Panc1 (cell line): ENCODE measurements at places on chromosomes 5 and 9.

DNA sequence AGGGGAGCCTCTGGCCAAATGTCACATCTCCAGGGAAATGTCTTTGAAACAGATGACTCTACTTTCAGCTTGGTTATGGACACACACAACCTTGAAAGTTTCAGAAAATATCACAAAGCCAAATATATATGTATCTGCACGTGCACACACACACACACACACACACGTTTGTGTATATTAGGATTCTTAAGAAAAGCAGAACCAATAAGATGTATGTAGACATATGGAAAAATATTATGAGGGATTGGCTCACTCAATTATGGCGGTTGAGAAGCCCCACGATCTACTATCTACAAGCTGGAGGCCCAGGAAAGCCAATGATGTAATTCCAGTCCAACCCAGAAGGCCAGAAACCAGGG is 194.9 kb downstream of the PALM2AKAP2 start:
- no peak for DNase-seq

DNA sequence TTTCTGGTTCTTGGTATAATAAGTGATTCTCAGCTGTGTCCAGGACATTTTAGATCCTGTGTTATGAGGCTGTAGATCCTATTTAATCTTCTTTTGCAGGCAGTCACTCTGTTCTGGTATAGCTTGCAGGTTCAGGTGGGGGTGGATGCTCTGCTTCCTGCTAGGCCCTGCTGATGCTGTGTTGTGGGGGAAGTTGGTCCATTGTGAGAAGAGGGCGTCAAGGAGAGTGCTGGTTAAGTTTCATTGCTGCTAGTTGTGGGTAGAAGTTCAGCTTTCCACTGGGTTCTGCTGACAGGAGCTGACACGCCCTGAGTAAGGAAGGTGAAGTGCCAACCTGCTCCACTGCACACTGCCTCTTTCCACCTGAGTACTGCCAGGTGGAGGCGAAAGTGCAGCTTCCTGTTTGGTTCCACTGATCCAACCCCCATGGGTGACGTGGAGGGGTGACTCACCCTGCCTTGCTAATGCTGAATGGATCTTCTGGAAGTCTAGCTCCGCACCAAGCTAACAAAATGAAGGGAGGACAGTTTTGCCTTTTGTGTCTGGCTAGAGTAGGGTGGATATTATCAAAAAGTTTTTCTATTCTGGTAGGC is 16.3 kb downstream of the NMRK1 start:
- DNase-seq = no peak

DNA sequence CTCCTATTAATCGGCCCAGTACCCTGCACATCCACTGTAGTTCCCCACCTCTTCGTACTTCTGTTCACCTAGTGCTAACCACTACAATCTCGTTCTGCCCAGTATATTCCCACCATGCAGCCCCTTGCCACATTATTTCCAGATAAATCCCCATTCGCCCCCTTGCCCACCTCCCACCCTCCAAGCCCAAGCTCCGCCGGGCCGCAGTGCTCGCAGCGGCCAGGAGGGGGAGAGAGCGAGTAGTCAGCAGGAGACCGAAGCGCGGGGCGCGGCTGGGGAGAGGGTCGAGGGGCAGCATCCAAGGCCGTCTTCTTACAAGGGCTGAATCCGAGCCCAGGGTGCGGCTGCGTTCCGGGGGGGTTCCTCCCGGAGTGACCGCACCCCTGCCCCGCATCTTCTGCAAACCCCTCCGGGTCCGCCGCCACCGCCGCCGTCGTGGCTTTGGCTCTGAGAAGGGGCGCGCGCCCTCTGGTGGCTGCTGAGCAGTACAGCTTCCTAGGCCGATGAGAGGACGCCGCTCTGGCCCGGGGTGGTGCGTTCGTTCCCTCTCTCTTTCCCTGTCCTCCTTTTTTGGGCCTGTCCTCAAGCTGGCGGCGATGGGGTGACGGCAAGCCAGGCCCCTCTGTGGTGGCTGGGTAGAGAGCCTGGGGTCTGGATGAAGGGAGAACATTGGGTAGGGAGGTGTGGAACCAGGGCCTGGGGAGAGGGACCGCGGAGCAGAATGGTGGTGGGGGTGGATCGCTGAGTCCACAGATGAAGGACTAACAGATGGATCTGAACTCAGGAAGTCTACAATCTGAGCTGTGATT is 30.0 kb upstream of the PSD2 start:
- peak; percentile 57 for DNase-seq

GRCh38 chr5:8523501-8523900 is 654.6 kb downstream of the MTRR start:
- no peak for DNase-seq

- DNase-seq = no peak
These were observed 9.7 kb upstream of the ANKDD1B start for GRCh38 chr5:75601567-75601966.

DNA sequence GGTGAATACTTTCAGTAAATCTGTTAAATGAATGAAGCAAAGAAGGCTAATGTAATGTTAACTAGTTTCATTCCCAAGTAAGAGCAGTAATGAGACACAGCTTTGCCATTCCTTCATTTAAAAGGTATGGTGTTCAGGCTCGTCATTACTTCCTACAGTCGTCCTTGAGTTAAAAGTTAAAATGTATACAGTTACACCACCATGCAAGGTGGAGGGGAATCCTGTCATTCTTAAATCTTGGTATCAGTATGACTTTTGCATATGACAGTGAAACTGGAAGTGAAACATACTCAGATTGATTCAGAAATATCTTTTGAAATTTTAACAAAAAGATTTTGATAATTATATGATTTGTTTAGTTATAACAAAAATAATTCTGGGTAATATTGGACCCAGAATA is 25.9 kb downstream of the MTRR start:
- no peak for DNase-seq

GRCh38 chr5:83922699-83923098 is 202.0 kb upstream of the HAPLN1 start:
- DNase-seq = no peak

GRCh38 chr9:34651876-34652601 is at the start of gene IL11RA:
TSS of gene IL11RA (plus strand) at chr9:34652185. CDS start at chr9:34655218, 3,033 bp downstream.
- peak; percentile 60 for DNase-seq

DNA sequence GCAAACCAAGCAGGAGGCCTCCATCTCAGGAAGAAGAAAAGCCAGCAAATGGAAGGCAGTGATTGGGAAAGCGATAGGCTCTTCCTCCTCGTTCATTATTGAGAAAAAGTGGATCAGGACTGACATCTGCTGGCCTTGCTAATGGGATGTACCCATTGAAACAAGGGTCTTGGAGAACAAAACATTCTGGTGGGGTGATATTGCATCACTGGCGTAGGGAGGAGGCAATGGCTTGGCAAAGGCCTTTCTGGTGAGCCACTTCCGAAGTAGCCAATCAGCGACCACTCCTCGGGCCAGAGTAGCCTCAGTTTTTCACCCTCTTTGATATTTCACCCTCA is 86.7 kb upstream of the NFIB start:
- DNase-seq = no peak

DNA sequence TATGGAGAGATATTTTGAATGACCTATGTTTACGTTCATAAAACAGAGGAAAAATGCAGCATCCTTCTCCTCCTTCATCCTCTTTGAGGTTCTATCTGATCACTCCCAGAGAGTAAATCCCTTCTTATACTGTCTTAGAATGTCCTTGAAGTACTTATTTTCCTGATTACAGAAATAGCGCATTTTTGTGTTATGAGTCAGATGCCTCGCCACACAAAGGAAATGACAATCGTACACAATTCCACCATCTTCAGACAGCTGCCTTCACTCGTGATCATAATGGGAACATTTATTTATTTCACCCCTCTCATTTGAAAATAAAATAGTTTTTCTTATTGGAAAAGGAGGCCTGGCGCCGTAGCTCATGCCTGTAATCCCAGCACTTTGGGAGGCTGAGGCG is 2.4 kb upstream of the GLT6D1 start:
- no peak for DNase-seq

GRCh38 chr5:108727236-108727650 is 20.5 kb upstream of the FER start:
- no peak for DNase-seq

DNA sequence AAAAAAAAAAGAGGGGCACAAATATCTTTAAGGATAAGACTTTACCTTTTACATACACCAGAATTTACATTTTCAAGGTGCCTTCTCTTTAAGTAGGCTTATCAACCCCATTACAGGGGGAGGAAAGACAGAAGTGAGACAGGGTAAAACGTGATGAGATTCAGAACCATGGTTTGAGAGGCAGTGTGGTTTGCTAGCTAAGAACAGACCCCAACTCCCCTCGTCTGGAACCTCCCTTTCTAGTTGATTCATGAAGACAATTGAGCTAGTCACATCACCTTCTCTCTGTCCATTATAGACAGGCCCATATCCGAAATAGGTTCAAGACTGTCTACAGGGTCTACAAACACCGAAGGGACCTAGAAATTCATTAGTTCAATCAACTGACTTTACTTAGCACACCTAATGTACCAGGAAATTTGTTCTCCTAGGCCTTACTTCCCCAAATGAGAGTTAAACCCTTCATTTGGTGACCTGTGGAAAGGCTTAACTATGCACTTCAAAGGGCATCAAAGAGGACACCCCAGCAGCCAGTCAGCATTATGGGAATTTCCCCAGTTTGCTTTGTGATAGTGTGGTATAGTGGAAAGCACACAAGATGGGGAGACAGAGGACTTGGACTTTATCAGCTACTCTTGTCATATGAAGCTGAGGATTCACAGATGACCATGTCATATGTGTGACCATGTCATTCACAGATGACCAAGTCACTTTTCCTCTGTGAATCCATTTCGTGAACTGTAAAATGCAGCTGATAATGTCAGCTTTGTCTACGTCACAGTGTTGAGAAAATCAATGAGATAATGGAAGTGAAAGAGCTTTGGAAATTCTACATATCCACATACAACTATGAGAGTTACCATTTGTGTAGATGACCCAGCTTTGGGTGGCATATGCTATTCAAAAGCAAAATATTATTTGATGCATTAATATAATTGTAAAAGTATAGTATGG is 40.2 kb upstream of the CYFIP2 start:
- DNase-seq = no peak

GRCh38 chr5:143229426-143229895 is 174.0 kb downstream of the NR3C1 start:
- no peak for DNase-seq

DNA sequence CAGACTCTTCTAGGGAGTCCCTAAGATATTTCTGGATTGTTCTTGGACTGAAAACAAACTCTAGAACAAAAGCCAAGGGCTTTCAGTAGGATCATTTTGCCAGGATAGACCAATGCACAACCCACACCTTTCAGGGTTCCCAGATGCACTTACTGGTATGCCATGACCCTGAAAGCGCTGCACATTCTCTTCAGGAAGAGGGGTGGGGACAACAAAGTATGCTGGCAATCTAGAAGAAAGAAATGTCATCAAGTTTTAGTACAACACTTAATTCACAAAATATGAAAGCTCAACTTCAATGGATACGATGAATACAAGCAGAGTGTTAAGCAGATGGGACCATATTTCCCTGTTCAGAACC is 57.2 kb downstream of the MTMR12 start:
- no peak for DNase-seq

GRCh38 chr9:4048441-4048840 is 251.4 kb downstream of the GLIS3 start:
- no peak for DNase-seq

DNA sequence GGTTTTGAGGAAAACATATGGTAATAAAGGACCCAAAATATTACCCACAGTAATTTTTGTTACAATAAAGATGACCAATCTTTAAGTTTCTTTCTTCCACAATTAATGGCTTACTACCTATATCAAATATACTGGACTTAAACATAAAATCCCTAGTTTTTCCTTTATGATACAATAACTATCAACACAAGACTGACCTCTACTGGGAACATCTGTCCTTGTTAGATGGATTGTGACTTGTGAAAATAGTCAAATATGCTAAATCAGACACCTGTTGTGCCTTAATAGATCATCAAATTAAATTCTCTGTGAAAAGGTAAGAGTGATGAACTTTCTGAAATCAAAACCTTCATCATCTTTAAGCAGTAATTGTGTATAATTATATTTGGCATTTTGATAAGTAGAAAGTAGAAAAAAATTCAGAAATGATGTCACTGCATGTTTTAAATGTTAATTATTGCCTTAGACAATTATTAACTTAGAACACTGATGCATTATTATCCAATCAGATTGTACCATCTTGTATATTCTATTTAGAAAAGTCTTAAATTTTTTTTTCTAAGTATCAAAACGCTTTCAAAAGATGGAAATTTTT is 113.6 kb downstream of the DEPDC1B start:
- DNase-seq = no peak

DNA sequence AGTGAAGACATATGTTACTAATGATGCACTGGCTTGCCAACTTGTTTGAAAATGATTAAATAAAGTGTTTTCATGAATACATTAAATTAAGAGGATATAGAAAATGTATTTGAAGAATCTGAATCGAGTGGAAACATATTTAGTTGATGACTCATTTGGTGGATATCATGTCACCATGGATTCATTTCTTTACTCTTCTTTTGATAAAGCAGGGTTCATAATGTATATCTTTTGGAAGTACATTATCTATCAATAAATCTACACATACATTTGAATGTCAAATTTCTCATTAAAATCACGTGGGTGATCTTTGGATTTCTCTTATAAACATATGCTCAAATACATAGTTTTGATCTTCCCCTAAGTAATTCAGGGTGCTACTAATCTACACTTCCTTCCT is 1148.1 kb upstream of the ACO1 start:
- no peak for DNase-seq

DNA sequence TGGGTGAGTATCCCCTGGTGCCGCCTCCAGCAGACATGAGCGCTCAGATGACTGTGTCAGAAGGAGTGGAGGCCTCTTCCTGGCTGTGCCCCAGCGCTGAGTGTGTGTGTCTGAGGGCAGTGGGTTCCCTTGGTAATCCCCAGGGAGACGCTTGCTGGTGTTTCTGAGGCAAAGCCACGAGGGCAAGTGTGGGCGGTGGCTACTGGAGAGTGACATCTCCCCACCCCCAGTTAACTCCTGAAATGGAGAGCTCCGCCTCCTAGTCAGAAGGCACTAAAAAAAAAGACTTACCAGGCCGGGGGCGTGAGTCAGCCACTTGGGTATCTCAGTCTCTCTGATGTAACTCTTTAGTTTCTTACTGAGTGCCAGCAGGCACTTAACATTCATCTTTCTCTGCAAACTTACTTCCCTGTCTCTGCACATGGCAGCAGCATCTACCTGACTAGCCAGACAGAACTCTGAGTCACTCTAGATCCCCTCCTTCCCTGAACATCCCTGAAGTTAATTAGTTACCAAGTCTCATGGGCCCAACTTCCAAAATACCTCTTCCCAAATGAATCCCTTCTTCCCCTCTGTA is 19.3 kb downstream of the ORM2 start:
- DNase-seq = peak; percentile 18

DNA sequence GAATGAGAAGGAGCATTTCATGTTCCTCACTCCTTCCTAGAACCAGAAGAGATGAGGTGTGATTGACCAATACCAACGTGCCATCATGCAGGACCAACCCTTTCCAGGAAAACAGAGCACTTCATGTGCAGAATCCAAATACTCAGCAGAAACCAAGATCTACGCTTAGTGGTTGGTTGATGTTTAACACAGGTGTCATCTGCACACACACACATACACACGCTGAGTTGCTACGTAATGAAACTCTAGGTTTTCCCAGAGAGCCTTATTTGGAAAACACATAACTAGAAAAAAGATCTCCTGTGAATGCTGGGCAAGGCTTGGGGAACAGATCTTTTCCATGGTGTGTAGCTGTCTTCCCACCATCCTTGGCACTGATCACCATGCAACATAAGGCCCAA is 21.1 kb upstream of the ZNF622 start:
- no peak for DNase-seq

- no peak for DNase-seq
These were observed 67.0 kb downstream of the NIPBL start for GRCh38 chr5:36943584-36943983.
